ENCODE measurements at places on chromosomes 4 and X.

GRCh38 chrX:69195810-69196209, 30.6 kb upstream of the PJA1 start:
- no peak for DNase-seq

- DNase-seq: no peak
These were observed at the start of gene DOK7 for GRCh38 chr4:3462790-3463415. Gene DOK7, plus strand, starts transcription at chr4:3463306. Its CDS starts 70 bp downstream, at chr4:3463376.

- DNase-seq: no peak
These were observed 134.7 kb downstream of the FNIP2 start for GRCh38 chr4:158903472-158904043.

- no peak for DNase-seq
These were observed 13.8 kb downstream of the ACSL4 start for GRCh38 chrX:109719264-109719663.

- no peak for DNase-seq
These were observed 183.1 kb downstream of the HS6ST2 start for GRCh38 chrX:132775263-132775823.

- peak; percentile 98 for DNase-seq
These were observed at the start of the genes GRK4 and NOP14 for GRCh38 chr4:2963175-2963965. Gene GRK4, plus strand, starts transcription at chr4:2963571. Its CDS starts 500 bp downstream, at chr4:2964071. Gene NOP14, minus strand, starts transcription at chr4:2963406. Its CDS starts 87 bp downstream, at chr4:2963319.

GRCh38 chr4:75696581-75696980, 23.4 kb upstream of the G3BP2 start:
- no peak for DNase-seq

- no peak for DNase-seq
These were observed 200.6 kb downstream of the BCOR start for GRCh38 chrX:39896951-39897740.

DNA sequence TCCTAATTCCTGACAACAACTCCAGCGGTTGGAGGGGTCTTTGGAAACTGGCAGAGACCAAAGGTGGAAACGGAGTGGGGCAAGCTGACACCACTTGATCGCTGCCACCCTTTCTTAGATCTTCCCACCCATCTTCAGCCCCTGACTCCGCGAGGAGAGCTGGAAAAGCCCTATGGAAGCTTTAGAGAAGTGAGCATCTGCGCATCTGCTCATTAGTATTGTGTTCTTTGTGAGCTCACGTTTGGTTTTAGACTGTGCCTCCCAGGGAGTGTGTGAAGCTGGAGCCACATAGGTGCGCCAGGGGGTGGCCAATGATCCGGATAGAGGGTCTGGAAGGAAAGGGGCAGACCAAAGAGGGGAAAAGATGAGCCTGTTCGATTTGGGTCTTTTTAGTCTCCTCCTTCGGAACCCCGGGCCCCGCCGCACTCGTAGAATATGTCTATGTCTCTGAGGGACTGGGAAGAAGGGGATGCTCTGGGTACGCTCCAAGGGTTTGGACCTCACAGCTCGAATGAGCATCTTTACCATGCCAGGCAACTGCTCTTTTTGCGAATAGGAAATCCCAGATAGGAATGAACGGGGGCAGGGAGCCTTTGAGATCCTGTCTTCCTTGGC, 578 bp upstream of the DKK2 start:
- no peak for DNase-seq

- DNase-seq: no peak
These were observed 53.4 kb downstream of the PPEF2 start for GRCh38 chr4:75848891-75849290.

- DNase-seq: no peak
These were observed 133.7 kb downstream of the SOWAHB start for GRCh38 chr4:76764251-76764650.

DNA sequence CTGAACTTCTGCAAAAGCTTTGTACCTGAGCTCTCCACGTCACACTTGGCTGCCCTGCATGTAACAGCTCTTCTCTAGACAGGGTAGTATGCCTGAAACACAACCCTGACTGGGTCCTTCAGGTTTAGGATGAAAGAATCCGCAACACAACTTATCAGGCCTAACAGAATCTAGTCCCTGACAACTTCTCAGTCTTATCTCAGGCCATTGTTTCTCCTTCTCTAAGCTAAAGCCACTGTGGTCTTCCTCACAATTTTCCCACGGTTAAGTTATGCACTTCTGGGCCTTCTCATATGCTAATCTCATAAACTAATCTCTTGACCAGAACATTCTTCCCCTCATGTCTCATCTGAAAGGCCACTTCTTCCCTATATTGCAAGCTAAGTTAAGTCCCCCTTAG, 10.8 kb upstream of the TMPRSS11B start:
- DNase-seq: no peak

DNA sequence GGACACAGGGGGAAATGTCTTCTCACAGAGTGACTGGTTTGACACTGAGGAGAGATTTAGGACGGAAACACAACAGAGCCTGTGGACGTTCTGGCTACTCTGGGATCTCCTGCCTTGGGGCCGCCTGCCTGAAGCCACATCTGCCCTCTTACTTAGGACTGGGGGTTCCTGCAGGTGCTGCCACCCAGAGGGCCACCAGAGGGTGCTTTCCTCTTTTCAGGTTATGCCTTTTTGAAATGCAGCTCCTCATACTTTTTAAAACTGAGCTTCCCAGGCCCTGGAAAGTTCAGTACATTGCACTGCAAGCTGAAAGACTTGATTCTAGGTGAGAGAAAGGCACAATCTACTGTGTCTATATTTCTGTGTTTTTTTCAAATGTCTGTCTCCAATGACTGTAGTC, 92.2 kb upstream of the PGRMC2 start:
- no peak for DNase-seq

- no peak for DNase-seq
These were observed 62.5 kb upstream of the NFKB1 start for GRCh38 chr4:102438396-102439235.

DNA sequence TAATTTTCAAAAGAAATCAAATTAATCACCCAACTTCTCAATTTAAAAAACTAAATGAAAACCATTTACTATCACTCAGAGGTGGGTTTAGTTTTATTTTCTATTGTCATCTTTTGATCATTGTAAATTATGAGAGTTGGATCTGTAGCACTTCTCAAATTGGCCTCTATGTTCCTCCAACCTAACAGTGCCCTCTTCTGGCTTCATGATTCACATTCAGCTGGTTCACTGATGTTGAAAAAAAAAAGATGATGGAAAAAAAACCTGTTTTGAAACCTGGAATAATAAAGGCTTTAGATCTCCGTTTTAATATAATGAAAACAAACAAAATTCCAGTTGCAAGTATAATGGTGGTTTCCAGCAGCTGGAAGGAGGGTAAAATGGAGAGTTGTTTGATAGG, 2.4 kb upstream of the NBDY start:
- DNase-seq: peak; percentile 56

DNA sequence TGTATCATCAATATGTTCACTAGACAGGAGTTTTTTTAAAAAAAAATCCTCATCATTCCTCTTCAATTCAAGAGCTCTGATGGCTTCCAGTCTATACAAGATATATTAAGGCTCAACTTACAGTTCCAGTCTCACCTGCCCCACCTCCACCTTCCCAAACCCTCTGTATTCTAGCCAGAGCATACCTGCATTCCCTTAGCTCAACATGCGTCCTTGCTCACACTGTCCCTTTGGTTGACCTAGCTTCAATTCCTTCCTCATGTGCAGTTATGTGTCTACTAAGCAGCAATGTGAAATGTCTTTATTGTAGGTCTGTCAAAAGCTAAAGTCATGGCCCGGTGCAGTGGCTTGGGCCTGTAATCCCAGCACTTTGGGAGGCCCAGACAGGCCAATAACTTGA, 10.8 kb downstream of the DHX15 start:
- no peak for DNase-seq

DNA sequence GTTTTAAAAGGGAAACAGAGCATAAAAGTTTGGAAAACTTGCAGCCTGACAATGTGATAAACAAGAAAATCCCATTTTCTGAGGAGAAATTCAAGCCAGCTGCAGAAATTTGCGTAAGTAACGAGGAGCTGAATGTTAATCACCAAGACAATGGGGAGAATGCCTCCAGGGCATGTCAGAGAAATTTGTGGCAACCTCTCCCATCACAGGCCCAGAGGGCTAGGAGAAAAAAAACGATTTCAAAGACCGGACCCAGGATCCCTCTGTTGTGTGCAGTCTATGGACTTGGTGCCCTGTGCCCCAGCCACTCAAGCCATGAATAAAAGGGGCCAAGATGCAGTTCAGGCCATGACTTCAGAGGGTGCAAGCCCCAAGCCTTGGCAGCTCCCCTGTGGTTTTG, 355.4 kb upstream of the NDST3 start:
- DNase-seq: no peak

- no peak for DNase-seq
These were observed 85.9 kb downstream of the MAOA start for GRCh38 chrX:43741843-43742573.

- DNase-seq: no peak
These were observed 16.0 kb upstream of the ERCC6L start for GRCh38 chrX:72254816-72255215.

GRCh38 chr4:36230534-36230933, 13.8 kb downstream of the ARAP2 start:
- no peak for DNase-seq

- peak; percentile 67 for DNase-seq
These were observed 168.4 kb upstream of the GK2 start for GRCh38 chr4:79576429-79576753.

DNA sequence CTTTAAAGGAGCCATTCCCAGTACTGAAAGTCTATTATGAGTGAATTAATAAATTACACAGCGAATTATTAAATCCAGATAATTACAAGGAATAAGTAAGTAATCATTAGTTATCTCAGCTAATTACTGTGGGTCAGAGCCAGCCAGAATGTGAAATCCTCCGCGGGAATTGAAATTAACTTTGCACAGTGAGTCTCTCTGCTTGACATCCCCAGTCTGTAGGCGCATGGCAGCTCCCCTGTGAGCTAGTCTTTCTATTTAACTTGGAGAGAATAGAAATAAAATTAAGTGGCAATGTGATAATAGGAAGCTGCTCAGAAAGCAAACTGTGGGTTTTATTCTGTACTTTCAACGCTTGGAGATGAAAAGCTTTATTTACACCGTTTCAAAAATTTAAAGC, 7.2 kb downstream of the POU4F2 start:
- no peak for DNase-seq

- peak; percentile 10 for DNase-seq
These were observed 466.3 kb upstream of the ACTRT1 start for GRCh38 chrX:128518508-128518907.

GRCh38 chr4:165994701-165995100, 121.7 kb downstream of the TLL1 start:
- no peak for DNase-seq

DNA sequence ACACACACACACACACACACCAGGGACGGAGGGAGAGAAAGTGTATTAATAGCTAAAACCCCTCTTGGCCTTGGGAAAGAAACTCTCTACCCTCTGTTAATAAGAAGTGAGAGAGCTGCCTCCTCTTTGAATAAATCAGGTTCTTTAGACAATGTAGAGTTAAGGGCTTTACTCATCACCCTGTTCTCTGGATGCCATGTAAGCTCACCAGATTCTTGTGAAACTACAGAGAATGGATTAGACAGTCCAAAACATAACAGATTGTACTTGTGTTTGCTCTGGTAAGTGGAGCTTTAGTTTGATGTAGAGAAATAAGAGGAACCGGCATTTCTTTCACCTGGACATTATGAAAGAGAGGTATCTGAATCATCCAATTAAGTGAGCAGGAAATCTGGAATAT, 263.2 kb downstream of the DMD start:
- DNase-seq: no peak

DNA sequence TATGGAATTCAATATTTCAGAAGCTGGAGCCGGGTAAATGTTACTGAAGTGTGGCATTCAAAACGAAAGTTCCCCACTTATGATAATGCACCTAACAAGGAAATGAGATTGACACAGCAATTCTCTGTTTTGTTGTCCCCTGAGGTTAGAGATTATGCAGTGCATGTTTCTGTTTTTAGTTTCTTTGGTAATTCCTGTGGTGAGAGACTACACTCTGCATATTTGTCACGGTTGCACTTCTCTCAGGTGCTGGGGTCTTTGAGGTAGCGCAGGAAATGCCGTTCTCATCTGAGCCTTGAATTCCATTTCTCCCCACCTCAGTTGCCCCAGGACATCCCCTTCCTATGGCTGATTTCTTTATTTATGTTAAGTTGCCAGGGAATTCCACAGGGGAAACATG, 15.3 kb upstream of the BEND4 start:
- no peak for DNase-seq

GRCh38 chr4:1592068-1592708, 91.9 kb downstream of the FAM53A start:
- no peak for DNase-seq

DNA sequence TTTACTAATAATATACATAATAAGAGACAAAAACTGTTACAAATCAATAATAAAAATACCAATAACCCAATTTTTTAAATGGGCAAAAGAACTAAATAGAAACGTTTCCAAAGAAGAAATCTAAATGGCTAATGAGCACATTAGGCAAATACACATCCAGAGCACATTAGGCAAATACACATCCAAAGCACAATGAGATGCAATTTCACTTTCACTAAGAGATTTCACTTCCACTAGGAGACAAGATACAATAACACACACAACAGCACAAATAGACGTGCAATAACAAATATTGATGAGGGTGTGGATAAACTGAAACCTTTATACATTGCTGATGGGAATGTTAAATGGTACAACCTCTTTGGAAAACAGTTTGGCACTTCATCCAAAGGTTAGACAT, 250.7 kb downstream of the ARAP2 start:
- DNase-seq: no peak

GRCh38 chr4:187301923-187302322, 578.3 kb upstream of the FAT1 start:
- DNase-seq: no peak

DNA sequence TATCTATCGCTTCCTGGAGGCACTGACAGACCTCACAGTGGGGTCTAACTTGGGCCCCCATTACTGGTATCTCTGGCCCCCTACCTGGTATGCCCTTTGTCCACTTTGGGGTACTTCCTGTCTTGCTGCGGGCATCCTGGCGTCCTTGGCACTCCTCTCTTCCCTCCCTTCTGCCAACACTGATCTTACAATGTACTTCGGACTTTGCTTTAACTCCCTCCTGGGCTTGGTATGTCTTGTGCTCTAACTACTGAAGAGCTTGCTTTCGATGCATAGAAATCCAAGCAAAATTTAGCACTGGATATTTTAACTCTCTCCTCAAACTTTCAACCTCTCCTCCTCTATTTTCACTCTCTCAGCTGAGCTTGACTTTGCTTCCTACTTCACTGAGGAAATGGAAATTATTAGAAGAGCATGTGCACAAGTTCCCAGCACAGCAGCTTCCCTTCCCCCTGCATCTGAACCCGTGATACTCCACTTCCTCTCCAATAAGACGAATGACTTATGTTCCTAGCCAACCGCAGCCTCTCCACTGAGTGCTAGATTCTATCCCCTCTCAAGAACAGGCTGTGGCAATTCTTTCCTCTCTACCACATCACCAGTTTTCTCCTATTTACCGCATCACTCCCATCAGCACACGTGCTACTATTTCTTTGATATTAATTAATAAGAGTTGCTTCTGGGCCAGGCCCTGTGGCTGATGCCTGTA, 52.9 kb downstream of the SUPT20HL2 start:
- peak; percentile 79 for DNase-seq

DNA sequence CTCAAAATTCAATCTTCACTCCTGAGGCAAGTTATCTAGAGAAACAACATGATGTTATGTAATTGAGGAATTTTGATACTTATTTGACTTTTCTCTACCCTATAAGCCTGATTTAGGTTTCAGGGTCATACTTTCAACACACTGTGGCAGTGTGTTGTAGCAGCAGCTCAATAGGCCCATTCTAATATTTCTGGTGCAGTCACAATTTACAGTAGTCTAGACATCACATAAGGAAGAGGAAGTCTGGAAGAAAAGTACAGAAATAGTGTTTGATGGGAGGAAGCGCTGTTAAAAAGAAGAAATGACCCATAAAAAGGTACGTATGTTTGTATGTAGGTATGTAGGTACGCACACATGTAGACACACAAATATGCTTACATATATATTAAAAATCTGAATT, 194.3 kb downstream of the ARHGAP24 start:
- DNase-seq: no peak

All from Jurkat, Clone E6-1 (cell line).